OCI-LY7 (cell line): ENCODE measurements at places on chromosomes 7 and 10. TPM values are rescaled to one million over a fixed set of nuclear protein-coding genes. Genes with fewer than 3 reads are reported as not detected.
A peak's percentile ranks its signal among the peaks of the same experiment; 100 is the strongest.

PSAP gene
- 186 and 200 TPM in 2 replicates for total RNA-seq

- DNase-seq = no peak
Observed at GRCh38 chr7:89773611-89774010, 380.7 kb upstream of the STEAP1 start.

STEAP2 gene
- not detected in 2 replicates for total RNA-seq

SNCG gene
- total RNA-seq = not detected in 2 replicates

GRCh38 chr7:134366481-134366880 is 49.8 kb upstream of the SLC35B4 start:
- DNase-seq = no peak

DNA sequence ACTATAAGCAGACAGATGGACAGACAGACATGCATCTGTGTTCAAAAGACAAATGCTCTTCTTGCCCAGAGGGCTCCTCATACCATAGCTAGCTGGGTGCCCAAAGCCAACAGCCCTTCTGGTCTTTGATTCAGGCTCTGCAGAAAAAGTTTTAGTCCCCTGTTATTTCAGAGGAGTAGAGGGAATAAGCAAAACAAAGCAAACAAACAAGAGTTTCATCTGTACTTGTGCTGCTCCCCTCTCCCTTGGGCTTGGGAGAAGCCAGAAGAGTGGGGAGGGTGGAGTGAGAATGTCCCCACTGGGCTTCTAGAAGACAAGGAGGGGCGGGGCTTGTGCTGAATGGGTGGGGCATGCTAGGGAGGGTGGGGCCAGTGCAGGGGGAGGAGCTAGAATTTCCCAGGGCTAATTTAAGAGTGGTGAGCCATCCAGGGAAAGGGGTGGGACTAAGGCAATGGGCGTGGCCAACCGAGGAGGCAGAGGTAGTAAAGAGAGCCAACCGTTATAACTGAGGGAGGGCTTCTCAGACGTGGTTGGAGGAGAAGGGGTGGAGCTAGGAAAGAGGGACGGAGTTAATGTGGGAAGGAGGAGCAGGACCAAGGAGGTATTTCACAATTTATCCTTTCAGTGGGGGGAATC is 101.2 kb upstream of the MGMT start:
- peak; percentile 27 for DNase-seq

DNA sequence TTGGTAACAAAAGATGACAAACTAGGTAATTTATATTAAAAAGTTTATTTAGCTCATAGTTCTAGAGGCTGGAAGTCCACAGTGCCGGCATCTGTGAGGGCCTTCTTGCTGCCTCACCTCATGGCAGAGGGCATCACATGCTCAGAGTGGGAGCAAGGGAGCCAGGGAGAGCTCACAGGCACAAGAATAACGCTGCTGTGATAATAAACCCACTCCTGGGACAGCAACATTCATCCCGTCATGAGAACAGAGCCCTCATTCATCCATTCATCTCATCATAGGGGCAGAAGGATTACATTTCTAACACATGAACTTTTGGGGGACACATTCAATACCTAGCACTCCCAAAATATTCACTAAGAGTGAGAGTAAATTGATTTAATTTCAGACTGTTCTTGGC is 170.6 kb upstream of the AKR1E2 start:
- DNase-seq = no peak

CDH23 gene
- 8.1 and 9.9 TPM in 2 replicates for total RNA-seq

DNA sequence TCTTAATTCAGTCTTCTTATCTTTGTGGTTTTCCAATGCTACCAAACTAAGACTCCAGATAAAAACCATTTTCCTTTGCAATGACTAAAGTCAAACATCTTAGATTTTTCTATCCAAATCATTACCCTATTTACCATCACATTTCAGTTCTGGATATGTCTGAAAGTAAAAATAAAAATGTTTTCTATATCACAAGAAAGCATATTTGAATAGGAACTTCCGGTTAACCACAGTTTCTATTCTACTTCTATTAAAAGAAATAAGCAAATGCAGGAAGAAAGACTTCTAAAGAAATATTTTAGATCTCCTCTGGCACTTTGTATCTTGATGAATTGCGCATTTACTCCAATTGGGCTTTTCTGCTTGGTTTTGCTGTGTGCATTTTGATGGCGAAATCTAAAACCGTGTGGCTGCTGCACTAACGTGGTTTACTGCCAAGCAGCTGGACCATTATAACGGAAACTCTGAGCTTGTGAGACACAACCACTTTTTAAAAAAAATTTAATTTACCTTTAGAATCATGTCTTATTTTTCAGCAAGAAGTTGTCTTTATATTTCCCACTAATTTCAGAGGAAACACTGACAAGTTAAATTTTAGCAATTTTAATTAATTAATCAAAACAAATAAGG is 146.1 kb downstream of the VPS50 start:
- DNase-seq = peak; percentile 39

YWHAG gene
- 109 and 126 TPM in 2 replicates for total RNA-seq

CTAGE6 gene
- not detected in 2 replicates for total RNA-seq

RPP30 gene
- 50.4 and 51.9 TPM in 2 replicates for total RNA-seq

- DNase-seq = no peak
Observed at GRCh38 chr7:80779456-80779855, 139.4 kb downstream of the SEMA3C start.

DNA sequence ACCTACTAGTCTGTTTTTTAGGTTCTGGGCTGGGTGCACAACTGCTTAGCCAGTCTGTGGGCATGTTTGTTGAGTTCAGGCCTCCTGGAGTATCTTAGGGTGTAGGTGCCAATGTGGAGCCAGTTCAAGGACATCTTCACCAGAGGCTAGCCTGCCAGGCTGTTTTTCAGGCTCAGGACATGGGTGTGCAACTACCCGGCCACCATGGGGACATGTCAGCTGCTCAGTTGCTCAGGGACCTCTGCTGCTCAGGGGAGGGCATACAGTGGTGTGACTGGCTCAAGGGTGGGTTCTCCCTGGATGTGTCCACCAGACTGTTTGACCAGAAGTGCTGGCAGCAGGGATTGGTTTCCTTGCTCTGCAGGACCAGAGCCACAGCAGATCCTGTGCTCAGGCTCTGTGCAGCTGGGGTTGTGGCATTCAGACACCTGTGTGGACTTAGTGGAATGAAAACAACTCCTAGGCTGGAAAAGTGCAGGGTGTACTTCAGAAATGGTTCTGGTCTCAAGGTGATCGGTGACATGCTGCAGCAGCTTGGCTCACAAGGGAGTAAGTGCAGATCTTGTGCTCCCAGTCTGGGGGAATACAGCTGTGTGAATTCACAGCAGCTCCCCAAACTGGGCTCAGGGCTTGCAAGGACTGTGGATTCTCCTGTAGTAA is 44.8 kb downstream of the PALS2 start:
- no peak for DNase-seq

DNA sequence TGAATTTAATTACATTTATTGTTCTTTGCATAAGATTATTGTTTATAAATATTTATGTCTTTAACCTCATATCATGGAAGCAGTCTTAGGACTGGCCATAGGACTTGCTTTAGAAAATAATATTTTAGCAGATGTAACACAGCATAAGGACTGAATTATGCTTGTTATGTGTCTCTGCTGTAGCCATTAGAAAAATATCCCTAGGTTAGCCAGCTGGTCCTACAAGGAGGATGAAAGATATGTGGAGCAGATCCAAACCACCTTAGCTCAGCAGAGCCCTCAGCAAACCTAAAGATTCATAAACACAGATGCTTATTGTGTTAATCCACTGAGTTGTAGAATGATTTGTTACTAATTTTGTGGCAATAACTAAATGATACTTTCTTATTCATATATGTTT is 166.0 kb upstream of the COL1A2 start:
- DNase-seq = no peak

- peak; percentile 29 for DNase-seq
Observed at GRCh38 chr7:38296059-38296857, 22.8 kb upstream of the TARP start.

GRCh38 chr10:130429809-130430208 is 293.6 kb downstream of the GLRX3 start:
- DNase-seq = no peak

DNA sequence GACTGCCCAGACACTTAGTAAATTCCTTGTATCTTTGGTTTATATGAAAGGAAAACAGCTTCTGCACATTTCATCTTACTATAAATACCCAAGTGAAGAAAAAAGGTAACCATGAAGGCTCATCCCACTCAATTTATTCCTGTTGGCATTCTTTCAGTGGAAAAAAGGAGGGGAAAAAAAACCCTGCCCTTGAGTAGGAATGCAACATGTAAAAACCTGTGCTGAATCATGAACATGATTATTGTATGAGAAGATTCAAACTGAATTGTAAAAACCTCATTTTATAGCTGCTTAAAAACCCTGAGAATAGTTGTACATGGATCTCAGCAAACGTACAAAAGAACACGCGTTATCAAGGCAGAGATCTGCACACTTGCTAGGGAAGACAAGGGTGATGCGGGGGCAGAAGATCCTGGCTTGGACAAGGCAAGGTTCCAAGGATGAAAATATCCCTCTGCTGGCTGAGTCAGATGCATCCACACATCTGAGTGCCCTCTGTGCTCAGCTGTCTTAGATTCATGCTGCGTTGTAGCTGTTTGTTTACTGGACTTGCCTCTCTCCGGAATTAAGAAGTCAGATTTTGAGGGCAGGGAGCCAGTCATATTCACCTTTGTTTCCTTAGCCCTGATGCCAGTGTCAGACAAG is 658.2 kb downstream of the PARD3 start:
- no peak for DNase-seq

DNA sequence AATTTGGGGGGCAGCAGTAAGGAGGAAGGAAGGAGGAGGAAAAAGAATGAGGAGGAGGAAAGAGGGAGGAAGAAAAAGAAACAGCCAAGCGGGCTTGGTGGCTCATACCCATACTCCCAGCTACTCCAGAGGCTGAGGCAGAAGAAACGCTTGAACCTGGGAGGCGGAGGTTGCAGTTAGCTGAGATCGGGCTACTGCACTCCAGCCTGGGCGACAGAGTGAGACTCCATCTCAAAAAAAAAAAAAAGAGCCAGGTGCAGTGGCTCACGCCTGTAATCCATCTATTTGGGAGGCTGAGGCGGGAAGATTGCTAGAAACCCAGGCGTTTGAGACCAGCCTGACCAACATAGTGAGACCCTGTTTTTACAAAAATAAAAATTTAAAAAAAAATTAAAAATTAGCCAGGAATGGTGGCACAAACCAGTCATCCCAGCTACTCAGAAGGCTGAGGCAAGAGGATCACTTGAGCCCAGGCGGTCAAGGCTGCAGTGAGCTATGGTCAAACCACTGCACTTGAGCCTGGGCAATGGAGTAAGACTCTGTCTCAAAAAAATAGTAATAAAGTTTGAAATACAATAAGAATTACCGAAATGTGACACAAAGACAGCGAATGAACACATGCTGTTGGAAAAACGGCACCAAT is 14.1 kb upstream of the CRCP start:
- DNase-seq = no peak

PHTF2 gene
- 62.0 and 62.4 TPM in 2 replicates for total RNA-seq

DNA sequence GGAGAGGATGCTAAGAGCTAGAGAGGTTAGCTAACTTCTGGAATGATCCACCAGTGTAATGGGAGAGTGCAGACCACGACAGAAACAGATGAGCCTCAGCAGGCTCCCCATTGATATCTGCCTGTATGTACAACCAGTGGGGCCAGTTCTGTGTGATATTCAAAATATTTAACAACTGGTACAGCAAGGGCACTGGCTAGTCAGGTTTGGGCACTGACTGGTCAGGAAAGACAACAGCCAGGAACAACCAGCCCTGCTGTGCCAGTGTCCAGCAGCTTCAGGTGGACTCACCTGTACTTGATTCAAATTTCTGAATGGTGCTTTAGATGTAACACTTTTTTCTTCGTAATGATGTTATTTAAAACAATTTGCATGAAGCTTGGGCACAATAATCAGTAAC is 5.9 kb upstream of the TRIL start:
- DNase-seq = no peak

CADPS2 gene
- not detected in 2 replicates for total RNA-seq

DNA sequence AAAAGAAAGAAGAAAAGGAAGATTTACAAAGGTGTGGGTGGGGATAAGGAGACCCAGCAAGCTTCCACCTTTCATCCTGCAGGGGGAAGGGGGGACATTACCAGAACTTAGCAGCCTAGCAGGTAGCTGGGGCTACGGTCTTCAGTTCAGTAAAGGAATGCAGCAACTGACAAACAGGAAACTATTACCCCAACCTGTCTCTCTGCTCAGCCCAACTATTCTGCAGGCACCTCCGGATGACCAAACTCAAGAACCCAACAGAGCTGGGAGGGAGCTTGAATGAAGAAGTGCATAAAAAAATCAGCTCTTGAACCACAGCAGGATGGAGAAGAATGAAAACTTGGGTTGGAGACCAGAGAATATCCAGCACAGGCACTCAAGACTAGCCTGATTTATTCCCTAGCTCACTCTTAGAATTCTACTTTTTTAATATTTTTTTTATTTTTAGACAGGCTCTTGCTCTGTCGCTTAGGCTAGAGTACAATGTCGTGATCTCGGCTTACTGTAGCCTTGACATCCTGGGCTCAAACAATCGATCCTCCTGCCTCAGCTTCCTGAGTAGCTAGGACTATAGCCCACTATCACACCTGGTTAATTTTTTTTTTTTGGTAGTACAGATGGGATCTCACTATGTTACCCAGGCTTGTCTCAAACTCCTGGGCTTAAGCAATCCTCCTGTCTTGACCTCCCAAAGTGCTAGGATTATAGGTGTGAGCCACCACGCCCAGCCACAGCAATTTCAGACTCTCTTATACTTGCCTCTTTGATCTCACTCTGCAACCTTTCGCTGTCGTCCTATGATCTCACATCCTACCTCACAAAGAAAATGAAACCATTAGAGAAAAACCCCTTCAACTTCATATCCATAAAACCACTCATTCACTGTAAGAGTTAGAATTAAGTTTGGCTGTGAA is 18.5 kb upstream of the C10orf67 start:
- peak; percentile 16 for DNase-seq

DNA sequence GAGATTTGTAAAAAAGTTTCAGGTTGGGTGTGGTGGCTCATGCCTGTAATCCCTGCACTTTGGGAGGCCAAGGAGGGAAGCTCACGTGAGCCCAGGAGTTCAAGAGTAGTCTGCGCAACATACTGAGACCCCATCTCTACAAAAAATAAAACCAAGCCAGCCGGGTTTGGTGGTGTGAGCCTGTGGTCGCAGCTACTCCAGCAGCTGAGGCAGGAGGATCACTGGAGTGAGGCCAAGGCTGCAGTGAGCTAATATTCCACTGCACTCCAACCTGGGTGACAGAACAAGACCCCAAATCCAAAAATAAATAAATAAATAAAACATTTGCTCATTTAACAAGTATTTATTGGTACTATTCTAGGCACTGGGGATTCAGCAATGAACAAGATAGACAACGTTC is 1.5 kb upstream of the CHCHD1 start:
- DNase-seq = no peak

GRCh38 chr7:7821517-7821916 is 103.1 kb upstream of the RPA3 start:
- no peak for DNase-seq

- DNase-seq = peak; percentile 28
Observed at GRCh38 chr7:105691680-105692564, 110.6 kb upstream of the EFCAB10 start.

TECPR1 gene
- 36.4 and 38.1 TPM in 2 replicates for total RNA-seq

DNA sequence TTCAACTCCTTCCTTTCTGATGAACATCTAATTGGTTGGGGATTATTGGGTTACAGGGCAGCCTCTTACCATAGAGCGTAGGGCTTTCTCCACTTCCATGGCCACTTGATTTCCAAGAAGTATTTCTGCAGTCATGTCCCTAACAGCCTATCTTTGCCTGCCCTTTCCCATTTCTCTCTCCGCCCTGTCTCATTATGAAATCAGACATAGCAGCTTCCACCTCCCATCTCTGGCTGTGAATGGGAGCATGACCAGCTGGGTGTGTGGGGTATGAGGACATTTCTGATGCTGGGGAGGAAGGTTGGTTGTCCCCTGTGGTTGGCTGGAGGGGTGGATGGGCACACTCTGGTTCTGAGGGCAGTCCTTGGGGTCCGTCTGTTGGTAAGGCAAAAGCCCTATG is 41.2 kb downstream of the ADCYAP1R1 start:
- no peak for DNase-seq

- DNase-seq = no peak
Observed at GRCh38 chr10:118594392-118595063, 920 bp downstream of the PRLHR start.
